ENCODE measurements at places on chromosomes 1 and 21.

DNA sequence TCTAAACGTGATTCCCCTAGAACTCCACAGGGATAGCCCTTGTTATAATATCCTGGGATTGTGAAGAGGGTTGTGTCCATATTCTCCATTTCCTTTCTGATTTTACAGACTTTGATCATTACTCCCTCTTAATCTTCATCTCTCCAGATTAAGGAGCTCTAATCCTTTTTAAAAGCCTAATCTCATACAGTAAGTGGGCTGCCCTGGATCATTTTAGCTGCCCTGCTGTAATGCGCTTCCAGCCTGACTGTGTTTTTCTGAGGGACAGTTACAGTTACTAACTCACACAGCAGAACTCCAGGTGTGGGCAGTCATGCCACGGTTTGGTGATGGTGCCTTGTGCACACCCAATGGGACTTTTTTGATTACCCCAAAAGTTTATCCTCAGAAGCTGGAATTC lies 33.5 kb downstream of the PROX1 start:
- ATAC-seq: no peak

GRCh38 chr1:231571904-231572303 lies 43.4 kb downstream of the TSNAX start:
- ATAC-seq: peak; percentile 22

GRCh38 chr1:181133441-181133951 lies 45.0 kb downstream of the IER5 start:
- no peak for ATAC-seq

DNA sequence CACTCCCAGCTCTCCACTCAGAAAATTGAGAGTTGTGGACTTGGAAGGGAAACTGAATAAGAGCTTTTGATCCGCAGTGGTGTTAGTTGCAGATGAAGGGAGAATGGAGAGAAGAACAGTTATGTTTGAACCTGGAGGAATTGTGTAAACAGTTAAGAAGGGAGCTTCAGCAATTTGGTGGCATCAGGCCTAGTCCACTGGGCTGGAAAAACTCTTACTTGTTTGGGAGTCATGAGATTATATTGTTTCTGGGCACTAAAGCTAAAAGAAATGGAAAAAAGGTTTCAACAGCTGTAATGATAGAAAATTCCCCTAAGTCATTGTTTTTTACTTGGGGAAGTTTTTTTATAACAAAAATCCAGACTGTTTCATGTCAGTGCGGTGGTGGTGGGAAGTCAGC lies 256.1 kb upstream of the C1orf87 start:
- no peak for ATAC-seq

- no peak for ATAC-seq
These were observed 22.3 kb upstream of the RGS16 start for GRCh38 chr1:182626527-182626926.

GRCh38 chr1:157047062-157047410 lies 1.5 kb upstream of the ARHGEF11 start:
- no peak for ATAC-seq

- no peak for ATAC-seq
These were observed 323.4 kb upstream of the CAMK1G start for GRCh38 chr1:209260136-209260535.

- ATAC-seq: no peak
These were observed 63.8 kb upstream of the ARHGAP29 start for GRCh38 chr1:94301186-94301585.

- ATAC-seq: no peak
These were observed 9.3 kb upstream of the DCAF6 start for GRCh38 chr1:167927046-167927754.

- peak; percentile 67 for ATAC-seq
These were observed 19.2 kb upstream of the PTTG1IP start for GRCh38 chr21:44892536-44893277.

- no peak for ATAC-seq
These were observed 472.7 kb downstream of the PTPRU start for GRCh38 chr1:29708796-29709703.

DNA sequence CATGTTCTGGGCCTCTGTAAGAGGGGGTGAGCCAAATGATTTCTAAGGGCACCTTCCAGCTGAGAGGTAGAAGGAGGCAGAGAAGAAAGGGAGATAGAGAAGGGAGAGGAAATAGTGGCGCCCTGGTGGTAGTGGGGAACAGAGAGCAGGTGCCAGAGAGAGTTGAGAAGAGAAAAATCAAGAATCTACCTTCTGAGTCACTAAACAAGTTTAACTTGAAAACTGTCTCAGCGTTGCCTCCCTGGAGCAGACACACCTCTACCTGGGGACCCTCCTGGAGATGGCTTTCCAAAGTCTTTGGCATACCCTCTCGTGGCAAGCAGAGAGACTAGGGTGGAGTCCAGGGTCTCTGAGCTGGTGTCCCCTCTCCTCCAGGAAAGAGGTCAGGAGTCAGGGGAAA lies 1.1 kb upstream of the SLC45A3 start:
- no peak for ATAC-seq

GRCh38 chr1:117527566-117528102 lies 78.2 kb upstream of the TENT5C start:
- no peak for ATAC-seq

GRCh38 chr1:6969762-6970161 lies 184.5 kb downstream of the CAMTA1 start:
- ATAC-seq: no peak

DNA sequence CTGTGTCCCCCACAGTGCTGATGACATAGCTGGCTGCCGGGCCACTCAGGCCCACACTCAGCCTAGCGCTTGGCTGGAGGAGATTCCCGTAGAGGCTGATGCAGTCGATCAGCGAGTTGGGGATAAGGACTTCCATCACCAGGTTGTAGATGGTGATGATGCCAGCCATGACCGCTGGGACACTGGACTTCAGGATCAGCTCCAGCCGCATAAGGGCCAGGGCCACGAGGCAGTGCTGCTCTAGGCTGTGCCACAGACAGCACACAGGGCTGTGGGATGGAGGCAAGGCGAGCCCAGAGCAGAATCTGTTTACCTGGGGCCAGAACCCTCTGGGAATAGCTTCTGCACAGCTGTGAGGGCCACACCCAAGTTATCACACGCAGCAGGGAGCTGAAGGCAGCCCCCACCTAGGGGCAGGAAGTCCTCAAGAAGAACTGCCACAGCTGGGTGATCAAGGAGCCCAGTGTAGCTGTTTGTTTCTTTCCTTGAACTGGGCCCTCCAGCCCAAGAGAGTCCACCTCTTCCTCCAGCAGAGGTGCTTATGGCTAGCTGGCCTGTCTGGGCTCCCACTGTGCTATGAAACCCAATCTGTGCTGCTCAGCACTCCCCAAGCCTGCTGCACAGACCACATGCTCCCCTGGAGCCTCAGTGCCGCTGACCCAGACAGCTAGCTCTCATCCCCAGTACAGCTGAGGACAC lies 6.2 kb downstream of the SLC2A1 start:
- no peak for ATAC-seq

- no peak for ATAC-seq
These were observed 12.8 kb downstream of the SH2D1B start for GRCh38 chr1:162398999-162399580.

DNA sequence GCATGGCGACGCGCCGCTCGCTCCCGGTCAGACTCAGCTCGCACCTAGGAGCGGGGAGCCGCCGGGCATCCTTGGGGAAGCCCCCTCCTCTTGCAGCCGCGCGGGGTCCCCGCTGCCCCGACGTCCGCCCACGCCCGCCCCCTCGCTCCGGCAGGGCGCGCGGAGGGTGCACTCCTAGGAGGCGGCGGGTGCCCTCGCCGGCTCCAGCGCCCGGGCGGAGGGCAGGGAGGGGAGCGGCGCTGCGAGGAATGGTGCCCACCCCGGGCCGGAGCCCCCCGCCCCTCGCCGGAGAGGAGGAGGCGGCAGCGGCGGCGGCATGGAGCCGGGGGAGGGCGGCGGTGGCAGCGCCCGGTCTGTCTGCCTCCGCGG lies 488 bp downstream of the FAM78B start:
- ATAC-seq: peak; percentile 1

GRCh38 chr1:70256664-70257063 lies 35.5 kb downstream of the SRSF11 start:
- no peak for ATAC-seq

- no peak for ATAC-seq
These were observed 3.9 kb downstream of the TMEM201 start for GRCh38 chr1:9592510-9593075.

DNA sequence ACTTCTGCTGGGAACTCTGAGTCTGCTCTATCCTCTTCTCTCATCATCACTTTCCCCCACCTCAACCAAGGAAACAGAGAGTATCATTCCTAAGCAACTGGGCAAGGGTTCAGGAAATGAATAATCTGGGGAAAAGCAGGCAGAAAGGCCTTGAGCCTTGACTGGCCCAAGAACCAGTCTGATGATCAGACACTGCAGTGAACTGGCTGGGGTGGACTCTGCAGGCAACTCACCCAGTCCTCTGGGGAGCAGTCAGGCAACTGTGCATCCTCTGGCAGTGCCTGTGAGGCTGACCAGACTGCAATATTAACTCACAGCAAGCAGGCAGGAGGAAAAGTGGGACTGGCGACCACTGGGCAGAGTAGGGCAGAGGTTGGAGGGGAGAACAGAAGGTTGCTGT lies 991 bp downstream of the ANKRD35 start:
- ATAC-seq: no peak

DNA sequence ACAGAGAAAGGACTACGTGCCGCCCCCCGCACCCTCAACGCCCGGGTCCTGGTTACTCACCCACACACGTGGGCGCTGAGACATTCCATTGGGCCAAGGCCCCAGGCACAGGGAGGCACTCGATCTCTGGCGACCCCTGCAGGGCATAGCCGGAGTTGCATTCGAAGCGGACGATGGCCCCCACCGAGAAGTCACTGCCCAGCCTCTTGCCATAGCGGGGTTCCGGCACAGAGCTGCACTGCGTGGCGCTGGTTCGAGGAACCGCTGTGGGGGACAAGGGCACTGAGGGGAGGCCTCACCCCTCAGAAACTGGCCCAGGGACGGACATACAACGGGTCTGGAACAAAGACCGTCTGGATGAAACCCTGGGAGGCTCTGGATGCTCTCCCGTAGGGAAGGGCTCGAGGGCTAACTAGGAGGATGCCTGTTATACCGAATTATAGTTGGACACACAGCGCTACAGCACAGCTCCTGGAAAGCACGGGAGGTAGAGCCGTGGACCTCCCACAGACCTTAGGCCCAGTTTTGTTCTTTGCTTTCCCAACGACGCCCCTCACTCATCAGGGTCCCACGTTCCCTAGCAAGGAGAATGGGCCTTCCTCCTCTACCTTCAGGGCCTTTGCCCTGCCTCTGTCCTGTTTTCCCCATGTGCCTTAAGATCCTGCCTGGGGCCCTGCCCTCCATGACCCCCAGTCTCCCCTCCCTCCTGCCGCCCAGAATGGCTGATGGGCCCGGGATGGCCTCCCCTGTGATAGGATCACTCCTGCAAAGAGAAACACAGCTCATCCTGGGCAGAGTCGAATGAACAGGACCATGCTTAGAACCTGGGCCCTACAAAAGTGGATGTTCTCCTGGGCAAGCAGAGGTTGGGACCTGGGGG lies 152.8 kb downstream of the ZSCAN20 start:
- ATAC-seq: no peak

- ATAC-seq: peak; percentile 34
These were observed 4.9 kb upstream of the COL6A2 start for GRCh38 chr21:46092811-46093667.
